ENCODE measurements at places on chromosomes 13 and 19.

DNA sequence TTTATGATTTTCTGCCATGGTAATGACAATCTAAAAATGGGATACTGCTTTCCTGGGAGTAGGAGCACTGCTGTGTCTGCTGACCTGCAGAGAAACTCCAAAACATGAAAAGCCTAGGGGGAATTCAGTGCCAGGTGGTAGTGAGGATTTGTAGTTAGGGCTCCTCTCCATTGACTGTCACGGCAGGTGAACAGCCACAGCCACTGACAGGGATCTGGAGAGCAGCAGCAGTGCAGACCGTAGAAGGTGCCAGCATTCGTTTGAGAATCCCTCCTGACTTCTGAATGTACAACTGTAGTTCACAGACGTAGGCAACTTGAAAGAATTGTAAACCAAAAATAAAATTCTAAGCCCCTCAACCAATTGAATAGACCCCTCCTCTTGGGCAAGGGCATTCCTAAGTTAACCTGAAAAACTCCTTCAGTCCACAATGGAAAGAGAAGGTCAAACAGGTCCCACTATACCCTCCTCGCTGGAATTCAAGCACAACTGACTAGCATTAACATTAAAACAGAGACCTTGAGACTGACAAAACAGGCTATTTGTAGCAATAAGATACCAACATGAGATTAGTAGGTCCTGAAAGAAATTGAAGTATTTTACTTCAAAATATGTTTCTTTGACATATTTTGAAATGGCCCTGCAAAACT, 1328.8 kb downstream of the OLFM4 start:
- no peak for DNase-seq

DNA sequence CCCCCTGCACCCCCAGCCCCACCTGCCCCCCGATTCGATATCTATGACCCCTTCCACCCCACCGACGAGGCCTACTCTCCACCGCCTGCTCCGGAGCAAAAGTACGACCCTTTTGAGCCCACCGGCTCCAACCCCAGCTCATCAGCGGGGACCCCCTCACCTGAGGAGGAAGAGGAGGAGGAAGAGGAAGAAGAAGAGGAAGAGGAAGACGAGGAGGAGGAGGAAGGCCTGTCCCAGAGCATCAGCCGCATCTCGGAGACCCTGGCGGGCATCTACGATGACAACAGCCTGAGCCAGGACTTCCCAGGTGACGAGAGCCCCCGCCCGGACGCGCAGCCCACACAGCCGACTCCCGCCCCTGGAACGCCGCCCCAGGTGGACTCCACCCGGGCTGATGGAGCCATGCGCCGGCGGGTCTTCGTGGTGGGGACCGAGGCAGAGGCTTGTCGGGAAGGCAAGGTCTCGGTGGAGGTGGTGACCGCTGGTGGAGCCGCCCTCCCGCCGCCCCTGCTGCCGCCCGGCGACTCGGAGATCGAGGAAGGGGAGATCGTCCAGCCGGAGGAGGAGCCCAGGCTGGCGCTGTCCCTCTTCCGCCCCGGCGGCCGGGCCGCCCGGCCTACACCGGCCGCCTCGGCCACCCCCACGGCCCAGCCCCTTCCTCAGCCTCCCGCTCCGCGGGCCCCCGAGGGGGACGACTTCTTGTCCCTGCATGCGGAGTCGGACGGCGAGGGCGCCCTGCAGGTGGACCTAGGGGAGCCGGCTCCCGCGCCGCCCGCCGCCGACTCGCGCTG, 9.2 kb downstream of the SCAF1 start:
- DNase-seq = no peak

DNA sequence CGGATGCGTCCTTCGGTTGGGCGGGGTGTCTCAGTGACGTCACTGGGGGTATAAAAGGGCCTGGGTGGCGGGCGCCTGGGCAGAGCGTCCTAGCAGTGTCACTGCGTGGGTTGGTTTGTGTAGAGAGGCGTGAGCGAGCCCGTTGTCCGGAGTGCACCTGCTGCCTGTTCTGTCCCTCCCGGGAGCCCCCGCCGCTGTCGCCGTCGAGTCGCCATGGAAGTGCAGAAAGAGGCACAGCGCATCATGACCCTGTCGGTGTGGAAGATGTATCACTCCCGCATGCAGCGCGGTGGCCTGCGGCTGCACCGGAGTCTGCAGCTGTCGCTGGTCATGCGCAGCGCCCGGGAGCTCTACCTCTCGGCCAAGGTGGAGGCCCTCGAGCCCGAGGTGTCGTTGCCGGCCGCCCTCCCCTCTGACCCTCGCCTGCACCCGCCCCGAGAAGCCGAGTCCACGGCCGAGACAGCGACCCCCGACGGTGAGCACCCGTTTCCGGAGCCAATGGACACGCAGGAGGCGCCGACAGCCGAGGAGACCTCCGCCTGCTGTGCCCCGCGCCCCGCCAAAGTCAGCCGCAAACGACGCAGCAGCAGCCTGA, 2.9 kb downstream of the IER2 start:
- peak; percentile 99 for DNase-seq

GRCh38 chr13:76012091-76012721, 376.1 kb downstream of the LMO7 start:
- DNase-seq = no peak
